Umbilical cord (tissue), 2 donors: ENCODE measurements at places on chromosomes 16 and 17. TPM values are rescaled to one million over a fixed set of nuclear protein-coding genes. Genes with fewer than 3 reads are reported as not detected.

Gene ZNF689
- total RNA-seq: 8.2 TPM

Gene OR3A2
- not detected for total RNA-seq

Gene ALOXE3
- not detected for total RNA-seq

GRCh38 chr16:27174798-27175197 lies 28.5 kb upstream of the KDM8 start:
- DNase-seq: peak; percentile 55

DNA sequence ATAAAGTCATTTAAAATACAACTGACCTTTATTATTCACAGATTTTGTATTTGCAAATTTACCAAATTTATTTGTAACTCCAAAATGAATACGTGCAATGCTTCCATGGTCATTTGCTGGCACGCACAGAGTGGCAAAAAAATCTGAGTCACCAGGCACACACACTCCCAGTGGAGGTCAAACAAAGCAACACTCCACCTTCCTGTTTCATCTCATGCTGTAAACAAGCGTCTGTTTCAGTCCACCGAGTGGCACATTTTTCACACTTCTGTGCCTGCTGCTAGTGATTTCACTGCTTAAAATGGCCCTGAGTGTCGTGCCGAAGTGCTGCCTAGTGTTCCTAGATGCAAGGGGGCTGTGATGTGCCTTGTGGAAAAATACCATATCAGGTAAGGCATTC lies 17.8 kb upstream of the ITGAE start:
- no peak for DNase-seq
